ENCODE measurements at places on chromosomes 12 and 14.
A peak's percentile ranks its signal among the peaks of the same experiment; 100 is the strongest.

DNA sequence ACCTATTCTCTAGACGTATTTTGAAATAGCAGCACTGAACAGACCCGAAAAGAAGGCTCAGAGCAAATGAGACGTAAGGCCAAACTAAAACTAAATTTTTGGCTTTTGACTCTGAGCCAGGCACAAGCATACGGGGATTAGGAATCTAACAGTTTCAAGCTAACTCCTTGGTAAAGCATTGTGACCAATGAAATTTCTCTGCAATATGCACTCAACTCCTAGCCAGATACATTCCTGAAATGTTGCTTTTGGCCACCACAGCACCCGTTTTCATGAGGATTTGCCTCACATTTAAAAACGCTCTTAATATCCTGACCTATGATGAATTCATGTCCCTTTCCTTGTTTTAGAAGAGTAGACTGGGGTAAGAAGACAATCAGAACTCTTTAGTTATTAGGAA is 53.1 kb upstream of the NPFF start:
- no peak for DNase-seq

- DNase-seq, result no peak
Measured at GRCh38 chr14:92846162-92846897, 52.2 kb downstream of the GOLGA5 start.

- DNase-seq, result no peak
Measured at GRCh38 chr12:26466726-26467125, 271.4 kb downstream of the SSPN start.

DNA sequence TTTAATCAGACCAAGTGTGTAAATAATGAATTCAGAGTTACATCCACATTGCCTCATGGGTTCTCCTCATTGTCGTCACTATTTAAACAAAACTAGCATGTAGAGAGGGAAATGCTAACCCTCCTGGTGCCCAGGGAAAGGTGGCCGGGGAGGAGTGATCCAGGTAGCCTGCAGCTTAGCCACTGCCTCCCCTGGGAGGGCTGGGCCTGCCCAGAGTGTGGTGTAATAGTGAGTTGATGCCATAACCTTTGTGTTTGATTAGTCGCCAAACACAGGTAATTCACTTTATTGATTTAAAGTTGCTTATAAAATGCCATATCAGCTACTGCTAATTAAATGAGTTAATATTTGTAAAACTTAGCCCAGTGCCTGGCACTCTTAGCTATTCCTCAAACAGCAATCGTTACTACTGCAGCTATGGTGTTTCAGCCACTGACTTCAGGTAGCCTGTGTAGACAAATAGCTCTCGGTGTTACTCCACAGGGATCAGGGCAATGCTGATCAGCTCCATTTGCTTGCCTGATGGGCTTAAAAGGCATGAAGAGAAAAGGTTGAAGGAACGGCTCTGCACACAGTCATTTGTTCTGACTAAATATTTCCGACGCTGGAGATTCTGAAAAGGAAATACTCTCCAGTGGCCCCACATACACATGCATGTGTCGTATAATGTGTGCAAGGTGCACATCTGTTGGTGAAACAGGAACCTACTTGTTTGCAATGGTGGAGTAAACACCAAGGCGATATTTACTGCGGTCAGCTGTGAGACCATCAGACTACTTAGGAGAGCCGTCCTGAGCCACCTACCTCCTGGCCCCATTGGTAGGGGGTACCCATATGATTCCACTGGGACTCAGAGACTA is 45.7 kb upstream of the PRMT8 start:
- no peak for DNase-seq

GRCh38 chr12:86712425-86712843 is 456.2 kb upstream of the MGAT4C start:
- no peak for DNase-seq

GRCh38 chr12:2769866-2770533 is 24.8 kb upstream of the FKBP4 start:
- DNase-seq, result no peak

DNA sequence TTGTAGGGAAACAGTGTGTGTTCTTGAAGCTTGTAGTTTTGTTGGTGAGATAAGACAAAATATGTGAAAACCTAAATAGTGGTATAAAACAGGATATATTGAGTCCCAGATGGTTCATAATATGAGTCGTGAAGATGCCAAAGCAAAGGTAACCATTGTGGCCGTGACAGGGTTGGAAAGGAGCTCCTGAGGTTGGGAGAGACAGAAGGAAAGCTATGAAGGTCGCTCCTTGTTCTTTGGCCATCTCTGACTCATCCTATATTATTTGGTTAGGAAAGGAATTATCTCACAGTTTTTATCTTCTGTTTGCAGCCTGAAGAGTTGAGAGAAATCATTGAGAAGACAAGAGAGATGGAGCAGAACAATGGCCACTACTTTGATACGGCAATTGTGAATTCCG is 27.1 kb downstream of the ATP6V1D start:
- DNase-seq, result no peak

DNA sequence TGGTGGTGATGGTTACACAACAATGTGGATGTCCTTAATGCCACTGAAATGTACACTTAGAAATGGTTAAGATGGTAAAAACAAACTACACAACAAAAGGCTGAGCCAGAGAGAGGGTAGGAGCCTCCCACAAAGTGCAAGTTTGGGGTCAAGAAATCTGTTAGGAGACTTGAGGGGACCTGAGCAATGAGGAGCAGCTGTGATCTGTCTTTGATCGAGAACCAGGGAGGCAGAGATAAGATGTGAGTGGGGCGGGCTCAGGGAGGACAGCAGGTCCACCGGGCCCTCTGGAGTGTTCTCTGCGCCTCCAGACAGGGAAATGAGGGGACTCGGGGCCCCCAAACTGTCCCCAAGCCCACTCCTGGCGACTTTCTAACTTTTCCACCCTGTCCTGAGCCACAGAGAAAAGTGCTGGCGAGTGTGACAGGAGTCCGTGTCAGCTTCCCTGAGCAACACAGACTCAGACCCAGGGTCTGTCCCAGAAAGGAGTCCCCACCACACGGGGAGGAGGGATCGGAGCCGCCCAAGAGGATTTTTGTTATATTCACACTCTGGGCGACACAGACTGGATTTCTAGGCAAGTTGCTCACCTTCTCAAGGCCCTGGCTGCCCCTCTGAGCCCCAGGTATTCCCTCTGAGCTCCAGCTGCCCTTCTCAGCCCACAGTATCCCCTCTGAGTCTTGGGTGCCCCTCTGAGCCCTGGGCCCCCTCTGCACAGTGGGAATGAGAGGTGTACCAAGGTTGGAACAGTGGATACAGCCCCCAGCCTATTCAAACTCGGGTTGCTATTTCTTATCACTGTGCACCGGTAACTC is 11.5 kb upstream of the SCARB1 start:
- DNase-seq, result no peak

DNA sequence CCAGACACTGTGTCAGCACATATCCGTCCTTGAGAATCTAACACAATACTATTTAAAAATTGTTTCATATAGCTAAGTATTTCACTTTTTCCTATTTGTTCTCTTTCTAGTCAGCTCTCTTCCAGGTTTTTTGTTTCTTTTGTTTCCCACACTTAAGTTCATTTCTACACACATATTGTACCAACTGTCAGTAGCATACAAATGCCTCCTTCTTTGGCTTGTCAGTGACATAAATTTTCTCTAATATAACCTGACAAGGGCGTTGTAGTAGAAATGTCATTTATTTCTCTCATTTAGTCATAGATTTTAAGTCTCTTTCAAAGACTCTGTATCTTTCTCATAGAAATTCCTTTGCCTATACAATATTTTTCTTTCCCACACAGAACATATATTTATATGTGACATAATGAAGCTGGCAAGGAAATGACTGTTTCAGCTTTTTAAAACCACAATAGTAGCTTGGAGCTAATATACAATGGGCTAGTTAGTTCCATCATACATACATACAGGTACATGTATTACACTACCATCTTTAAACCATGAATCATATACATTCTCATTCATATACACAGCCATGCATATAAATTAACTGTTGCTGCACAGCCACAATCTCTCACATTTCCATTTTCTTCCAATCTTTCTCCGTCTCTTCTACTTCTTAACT is 42.3 kb upstream of the EPS8 start:
- no peak for DNase-seq

DNA sequence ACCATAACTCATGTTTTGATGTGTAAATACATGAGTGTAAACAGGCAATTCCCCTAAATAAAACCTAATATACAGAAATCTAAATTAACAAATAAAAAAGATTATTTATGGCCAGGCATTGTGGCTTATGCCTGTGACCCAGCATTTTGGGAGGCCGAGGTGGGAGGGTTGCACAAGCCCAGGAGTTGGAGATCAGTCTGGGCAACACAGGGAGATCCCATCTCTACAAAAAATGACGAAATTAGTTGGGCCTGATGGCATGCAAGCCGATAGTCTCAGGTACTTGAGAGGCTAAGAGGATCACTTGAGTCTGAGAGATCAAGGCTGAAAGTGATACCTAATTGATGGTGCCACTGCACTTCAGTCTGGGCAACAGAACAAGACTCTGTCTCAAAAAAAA is 48.7 kb downstream of the BCAT1 start:
- DNase-seq, result no peak

DNA sequence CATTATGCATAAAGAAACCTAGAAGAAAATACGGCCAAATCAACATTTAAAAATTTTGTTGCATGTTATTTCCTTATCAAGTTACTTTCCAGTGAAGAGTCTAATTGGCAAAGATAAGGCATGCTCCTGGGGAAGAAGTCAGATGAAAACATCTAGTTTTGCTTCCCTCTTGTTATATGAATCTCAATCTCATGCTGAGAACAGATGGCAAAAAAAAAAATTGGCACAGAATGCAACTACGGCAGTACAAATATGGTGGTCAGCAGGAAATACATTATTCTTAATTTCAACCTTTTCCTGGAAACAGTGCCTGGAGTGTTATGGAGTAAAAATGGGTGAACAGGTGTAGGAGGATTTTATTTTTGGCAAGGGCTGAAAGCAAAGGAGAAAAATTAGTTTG is 32.8 kb downstream of the HECTD4 start:
- no peak for DNase-seq

GRCh38 chr12:126897102-126897501 is 1369.9 kb upstream of the TMEM132C start:
- DNase-seq, result no peak

DNA sequence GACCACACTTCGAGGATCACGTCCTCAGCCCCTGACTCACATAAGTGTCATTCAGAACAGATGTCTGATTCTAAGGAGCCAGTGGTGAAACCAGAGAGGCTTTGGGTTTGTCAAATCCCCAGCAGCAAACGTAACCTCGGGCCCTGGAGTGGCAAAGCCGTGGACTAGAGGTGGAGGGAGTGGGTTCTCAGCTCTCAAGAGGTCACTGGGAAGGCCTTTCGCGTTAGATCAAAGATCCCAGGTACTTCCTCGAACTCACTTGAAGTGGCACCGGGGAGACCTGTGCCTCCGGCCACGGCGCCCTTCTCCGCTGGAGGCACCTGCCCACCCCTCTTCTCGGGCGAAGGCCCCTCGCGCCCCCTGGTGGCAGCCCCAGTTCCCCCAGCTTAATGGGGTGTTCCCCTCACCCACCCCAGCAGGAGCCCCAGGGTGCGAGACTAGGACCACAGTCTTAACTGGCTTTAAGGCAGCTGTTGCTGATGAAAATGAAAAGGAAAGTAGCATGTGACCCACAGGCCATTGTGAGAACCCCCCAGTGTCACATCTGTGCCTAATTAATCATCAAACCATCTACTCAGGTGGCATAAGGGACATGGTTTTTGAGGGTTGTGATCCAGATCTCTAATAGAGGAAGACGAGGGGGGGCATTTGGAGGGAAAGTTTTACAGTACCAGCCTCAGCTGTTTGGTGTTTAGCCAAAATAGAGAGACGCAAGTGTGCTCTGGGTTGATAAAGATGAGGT is 672 bp upstream of the ESR2 start:
- DNase-seq, result peak; percentile 82

GRCh38 chr14:90062822-90063539 is 1.2 kb downstream of the KCNK13 start:
- no peak for DNase-seq

DNA sequence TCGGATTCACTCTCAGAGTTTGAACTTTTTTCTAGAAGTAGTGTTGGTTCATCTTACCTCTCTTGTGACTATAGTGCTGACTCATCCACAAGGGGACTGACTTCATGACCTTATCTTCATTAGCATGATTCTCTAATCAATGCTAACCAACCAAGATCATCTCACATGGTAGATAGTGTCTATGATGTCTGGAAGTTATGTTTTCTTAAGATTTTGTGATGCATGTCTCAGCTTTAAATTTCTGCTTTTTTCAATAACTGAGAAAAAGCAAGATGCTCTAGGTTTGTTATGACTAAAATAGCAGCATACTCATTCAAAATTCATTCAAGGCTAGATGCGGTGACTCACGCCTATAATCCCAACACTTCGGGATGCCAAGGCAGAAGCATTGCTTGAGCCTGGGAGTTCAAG is 12.3 kb upstream of the SLC35E3 start:
- no peak for DNase-seq

DNA sequence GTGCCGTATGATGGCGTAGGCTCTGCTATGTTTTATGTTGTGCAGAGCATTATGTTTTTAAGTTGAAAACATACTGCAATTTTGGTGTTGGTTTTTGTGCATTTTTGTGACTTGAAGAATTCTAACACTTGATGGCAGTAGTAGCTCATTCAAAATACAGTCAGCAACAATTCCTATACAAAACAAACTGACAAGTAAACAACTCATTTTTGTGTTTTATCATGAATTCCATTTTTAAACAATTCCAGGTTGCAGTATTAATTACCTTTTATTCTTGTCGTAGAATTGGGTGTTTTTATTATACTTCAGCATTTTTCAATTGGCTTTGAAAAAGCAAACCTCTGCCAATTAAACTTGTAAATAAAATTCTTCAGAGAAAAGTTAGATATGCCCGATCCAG is 4.1 kb upstream of the CCER1 start:
- no peak for DNase-seq

GRCh38 chr12:64256166-64256800 is 34.2 kb upstream of the KICS2 start:
- DNase-seq, result no peak

DNA sequence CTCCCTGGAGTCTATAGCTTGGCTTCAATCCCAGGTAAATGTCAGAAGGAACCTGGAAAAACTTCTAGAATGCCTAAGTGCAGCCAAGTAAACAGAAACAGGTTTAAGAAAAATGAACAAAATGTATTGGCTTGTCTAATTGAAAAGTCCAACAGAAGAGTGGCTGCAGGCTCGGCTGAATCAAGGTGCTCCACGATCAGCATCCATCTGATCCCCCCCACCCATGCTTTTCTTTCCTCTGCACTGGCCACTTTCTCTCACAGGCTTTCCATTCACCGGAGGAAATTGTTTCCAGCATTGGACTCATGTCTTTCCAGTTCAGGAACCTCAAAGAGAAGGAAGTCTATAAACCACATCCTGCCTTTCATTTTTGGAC is 42.0 kb upstream of the C14orf180 start:
- DNase-seq, result no peak

All from stimulated activated naive CD4-positive, alpha-beta T cell treated with Interleukin-2 at 50 U/mL for 16 hours (primary cell).